ENCODE measurements at places on chromosomes 1 and 21.

DNA sequence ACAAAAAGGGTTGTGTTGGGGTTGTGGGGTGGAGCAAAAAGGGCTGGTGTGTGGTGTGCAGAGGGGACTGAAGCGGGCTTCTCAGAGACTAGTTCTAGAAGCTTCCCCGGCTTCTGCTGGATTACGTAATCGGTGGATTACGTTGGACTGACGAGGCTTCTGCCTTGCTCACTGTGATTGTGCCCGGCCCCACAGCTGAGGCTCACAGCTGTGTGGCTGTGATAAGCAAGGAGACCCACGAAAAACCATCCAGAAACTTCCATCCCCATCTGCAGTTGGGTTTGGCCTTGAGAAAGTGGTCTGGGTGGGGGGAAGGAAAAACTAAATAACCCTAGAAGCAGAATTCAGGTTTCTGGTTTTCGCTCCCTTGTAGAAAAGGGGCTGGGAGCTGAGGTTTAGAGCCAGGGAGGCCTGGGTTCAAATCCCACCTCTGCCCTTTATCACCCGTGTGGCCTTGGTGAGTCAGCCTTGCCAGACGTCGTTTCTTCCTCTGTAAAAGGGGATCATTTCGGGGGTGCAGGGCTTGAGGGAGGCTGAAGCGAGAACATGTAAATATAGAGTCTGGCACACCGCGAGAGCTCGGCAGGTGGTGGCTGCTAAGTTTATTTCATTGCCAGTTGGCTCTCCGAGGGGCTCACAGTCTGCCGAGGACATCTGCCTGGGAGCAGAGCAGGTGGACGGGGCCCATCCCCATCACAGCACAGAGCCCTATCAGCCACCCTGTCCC, 30.4 kb upstream of the DISP3 start:
- no peak for DNase-seq

GRCh38 chr1:82507011-82507410, 706.3 kb downstream of the ADGRL2 start:
- no peak for DNase-seq

DNA sequence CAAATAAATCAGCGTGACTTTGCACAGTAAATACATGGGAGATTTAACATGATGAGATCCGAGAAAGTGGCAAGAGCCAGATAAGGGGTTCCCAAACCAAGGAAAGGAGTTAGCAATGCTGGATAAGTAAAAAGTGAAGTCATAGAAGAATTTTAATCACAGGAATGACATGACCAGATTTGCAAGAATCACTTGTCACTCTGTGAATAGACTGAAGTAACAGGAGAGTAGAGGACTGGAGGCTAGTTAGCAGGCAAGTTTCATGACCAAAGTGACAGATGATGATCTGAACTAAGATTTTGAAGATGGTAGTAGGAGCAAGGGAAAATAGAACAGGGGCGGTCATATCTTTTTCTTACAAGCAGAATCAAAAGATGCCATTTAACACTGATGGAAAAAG, 8.4 kb downstream of the CFH start:
- no peak for DNase-seq

DNA sequence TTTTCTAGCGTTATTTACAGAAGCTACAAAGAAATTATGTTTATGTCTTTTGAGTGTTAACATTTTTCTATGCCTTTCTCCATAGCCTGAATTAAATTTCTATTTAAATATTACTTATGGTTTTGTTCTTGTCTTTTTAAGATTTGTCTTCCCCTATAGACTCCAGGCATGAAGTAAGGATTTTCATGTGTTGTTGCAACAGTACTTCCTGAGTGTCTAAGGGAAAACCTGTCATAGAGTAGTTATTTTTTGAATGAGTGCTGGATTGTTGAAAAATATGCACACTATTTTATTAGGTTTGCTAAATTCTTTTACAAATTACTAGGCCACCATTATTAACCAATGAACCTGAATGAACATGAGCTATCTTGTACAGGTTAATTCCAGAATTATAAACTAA, 27.1 kb downstream of the SAMSN1 start:
- no peak for DNase-seq

DNA sequence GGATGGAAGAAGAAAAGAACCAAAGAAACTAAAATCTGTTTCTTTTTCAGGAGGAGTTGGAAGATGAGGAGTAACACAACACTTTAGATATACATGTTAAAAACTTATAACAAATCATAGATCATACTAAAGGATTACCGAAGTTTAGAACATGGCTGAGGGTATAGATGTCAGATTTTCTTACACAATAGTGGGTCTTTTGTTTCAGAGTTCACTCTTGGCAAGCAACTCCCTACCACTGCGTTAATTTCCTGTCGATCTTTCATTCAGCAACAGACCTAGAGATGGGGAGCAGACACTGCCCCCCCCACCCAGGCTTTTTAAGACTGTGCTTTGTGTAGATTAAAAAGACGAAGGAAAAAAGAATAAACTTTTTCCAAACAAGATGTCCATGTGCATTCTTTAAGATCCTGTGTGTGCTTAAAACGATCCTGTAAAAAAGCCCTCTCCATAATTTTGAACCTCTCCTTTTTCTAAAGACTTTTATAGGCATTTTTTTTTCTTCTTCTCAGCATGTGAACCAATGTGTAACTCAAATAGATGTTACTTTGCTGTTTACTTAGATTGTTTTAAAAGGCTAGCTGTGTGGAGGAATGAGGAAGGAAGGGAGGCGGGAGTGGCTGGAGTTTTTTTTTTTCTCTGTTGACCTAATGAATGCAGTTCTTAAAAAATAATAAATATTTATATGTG, 50.4 kb downstream of the NFIA start:
- DNase-seq, result no peak

DNA sequence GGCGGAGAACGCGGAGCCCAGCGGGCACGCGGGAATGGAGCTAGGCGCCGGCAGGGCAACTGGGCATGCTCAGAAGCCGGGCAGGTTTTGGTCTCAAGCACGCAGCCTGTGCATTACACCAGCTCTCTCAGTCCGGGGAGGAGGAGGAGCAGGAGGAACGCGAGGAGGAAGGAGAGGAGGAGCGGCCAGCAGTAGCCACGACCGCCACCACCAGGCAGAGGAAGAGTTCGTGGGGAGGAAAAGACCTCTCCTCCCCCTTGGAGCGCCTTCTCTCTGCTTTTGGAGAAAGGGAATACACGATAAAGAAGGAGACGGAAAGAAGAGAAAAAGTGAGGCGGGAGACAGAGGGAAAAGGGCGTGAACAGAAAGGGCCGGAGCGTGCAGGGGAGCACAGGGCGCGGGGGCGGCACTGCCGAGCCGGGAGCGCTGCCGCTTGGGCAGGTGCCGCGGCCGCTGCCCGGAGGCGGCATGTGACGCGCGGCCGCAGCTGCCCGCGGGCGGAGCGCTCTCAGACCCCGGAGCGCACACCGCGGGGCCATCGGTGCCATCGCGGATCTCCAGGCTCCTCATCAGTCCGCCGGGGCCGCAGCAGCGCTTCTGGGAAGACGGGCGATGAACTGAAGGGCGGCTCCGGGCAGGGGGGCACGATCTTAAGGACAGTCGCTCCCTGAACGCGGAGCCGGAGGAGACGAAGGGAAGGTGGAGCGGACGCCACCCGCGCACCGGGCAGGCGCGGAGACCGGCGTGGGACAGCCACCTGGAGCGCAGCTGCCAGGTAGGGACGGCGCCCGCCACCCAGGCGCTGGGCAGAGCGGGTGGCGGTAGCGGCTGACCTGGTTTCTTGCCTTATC, at the start of gene CHRM3:
TSS of gene CHRM3 (plus strand) at position 116 of the 851 bp plus-strand sequence. CDS start 520,884 bp downstream, outside the sequence.
- no peak for DNase-seq

GRCh38 chr1:31346785-31347184, 26.1 kb downstream of the FABP3 start:
- no peak for DNase-seq

DNA sequence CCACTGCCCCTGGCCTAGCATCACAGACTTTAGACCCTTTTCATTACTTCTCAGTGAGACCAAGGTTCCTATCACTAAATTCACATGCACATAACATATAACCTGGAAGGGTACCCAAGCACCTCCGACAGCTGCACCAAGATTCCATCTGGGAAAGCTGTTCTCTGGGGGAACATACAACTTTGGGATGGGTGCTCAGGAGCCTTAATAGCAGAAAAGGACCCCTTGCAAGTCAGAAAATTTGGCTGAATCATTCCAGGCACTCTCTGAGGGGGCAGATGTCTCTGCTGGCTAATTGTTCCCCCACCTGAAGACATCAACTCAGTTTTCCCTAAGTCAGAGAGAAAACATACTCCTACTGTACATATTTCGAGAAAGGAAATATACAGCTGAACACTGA, 41.3 kb upstream of the PSEN2 start:
- no peak for DNase-seq

DNA sequence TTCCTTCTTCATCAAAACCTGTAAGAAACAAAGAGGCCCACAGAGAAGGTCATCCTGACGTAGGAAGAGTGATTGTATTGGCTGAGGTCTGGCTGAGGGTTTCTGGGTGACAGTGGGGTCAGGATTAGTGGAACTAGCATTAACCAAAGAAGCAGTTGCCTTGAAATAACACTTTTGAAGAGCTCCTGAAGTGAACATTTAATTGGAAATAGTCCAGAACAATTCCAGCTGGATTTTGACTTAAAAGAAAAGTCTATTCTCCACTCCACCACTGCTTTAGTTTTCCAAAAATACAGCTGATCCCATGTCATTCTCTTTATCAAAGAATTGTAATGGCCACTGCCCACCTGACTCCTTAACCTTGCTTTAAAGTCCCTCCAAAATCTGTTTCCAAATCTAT, 27.7 kb downstream of the CASQ2 start:
- DNase-seq, result no peak

DNA sequence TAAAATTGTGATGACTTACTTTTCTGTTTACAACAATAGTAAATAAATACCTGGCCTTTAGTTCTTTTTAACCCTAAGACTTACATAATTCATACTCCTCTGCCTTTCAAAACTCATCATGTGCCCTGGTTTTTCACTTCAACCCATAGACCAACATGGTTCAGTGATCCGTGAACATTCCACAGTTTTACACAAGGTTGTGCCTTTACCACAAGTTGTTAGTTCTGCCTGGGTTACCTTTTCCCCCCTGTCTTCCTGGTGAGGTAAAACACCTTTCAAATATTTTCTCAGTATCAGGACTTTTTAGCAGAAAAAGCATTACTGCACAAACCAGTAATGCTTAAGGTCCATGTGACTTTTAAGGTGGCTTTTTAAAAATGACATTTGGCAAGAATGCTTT, 1466.4 kb downstream of the PLA2G4A start:
- DNase-seq, result no peak

DNA sequence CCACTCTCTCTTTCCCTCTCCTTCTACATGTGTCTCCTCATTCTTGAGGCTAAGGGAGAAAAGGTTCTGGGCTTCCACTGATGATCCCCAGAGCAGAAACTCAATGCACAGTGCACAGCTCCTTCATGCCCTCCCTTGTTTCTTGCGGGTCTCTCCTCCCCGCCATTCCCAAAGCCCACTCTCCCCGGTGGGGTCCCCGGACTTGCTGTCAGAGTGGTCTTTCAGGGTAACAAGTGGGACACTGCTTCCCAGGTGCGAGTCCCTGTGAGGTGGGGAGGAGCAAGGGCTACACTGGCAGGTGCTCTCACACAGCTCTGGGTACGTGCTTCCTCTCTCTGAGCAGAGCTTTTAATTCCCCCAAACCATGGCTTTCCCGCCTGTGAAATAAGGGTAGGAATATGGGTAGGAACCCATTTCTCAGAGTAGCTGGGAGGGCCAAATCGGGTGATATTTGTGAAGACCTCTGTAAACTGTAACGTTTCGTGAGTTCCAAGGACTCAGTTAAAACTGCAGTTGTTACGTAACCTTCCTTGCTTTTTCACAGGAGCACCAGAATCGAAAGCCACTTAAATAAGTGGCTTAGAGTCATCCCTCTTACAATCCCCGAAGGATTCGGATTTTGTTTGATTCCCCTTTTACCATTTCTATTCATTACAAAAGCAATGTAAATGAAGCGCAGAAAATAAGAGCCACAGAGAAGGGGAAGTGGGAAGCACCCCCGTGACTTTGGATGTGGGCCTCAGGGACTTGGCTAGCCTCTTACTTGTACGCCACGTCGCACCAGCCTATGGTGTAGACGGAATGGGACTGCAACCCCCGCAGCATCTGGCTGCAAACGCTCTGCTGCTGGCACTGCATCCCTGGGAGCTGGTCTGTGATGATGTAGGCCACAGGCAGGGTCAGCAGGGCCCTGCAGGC, 6.2 kb downstream of the PGLYRP3 start:
- no peak for DNase-seq

GRCh38 chr1:165173818-165174217, 182.7 kb downstream of the LMX1A start:
- DNase-seq, result no peak

GRCh38 chr1:14567056-14567455, 31.4 kb upstream of the KAZN start:
- no peak for DNase-seq

- no peak for DNase-seq
Observed at GRCh38 chr1:240888039-240888786, 276.3 kb upstream of the GREM2 start.

DNA sequence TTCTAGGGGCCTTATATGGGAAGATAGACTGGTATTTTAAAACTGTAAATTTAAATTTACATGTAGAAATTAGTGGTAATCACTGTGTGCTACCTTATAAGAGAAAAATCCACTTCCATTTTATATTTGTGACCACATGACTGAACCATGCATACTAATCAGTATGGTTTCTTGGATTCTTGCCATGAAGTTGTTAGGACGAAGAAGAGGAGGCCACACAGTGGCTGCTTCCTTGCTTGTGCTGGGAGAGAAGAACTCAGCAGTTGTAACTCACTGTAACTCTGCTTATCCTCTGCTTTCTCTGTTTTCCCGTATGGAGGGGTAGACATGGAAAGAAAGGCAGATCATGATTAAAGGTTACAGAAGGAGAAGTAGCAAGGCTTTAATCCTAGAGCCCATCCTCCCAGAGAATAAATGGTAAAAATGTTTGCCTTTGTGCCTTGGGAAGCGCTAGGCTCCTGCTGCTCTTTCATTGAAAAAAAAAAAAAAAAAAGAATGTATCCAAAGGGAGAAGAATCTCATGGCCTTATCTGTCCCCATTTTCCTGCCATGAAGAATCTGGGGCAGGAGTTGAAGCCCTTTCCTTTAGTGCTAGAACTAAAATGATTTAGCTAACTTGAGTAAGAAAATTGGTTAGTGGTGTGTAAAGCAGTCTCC, 32.4 kb downstream of the KCTD3 start:
- DNase-seq, result no peak

DNA sequence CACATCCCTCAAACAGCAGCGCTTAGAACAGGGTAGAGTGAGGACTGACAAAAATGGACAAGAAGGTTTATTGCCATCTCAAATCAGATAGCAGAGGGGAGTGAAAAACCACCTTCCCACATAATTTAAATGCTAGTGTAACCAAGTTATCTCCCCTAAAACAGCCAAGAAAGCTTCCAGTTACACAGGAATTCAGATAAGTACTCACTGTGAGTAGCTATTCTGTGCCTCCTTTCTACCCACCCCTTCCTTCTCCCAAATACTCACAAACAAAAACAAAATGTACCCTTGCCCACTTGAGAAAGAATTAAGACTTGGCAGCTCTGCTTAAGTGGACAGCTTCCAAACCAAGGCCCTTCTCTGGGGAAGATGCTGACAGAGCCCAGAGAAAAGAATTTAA, 9.1 kb downstream of the OTUD7B start:
- DNase-seq, result no peak

- no peak for DNase-seq
Observed at GRCh38 chr1:184194236-184194635, 142.7 kb downstream of the TSEN15 start.

- DNase-seq, result no peak
Observed at GRCh38 chr1:202167708-202168415, 7.5 kb upstream of the PTPN7 start.

GRCh38 chr1:101748077-101748476, 248.6 kb downstream of the OLFM3 start:
- DNase-seq, result no peak
